SJSA1 (cell line): ENCODE measurements at places on chromosomes 16 and 17.

- no peak for DNase-seq
Measured at GRCh38 chr17:82949361-82949760, 109.5 kb upstream of the ZNF750 start.

DNA sequence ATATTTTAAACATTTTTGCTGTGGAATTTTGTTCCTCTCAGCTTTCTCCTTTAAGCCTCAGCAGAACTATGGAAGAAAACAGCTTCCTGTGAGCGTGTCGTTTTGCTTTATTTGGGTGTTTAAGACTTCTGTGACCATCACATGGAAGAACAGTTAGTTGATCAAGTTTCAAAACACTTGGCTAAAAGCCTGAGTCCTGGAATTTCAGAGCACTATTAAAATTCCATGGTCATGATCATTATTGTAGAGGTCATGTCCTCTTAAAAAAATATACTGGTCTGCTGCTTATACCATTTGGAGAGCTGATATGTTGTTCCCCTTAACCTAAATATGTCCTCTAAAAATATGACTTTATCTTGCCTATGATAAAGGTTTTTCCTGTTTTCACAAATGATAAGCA is 12.6 kb upstream of the CDR2 start:
- no peak for DNase-seq

- DNase-seq: peak; percentile 73
Measured at GRCh38 chr17:58577696-58578095, 63.3 kb upstream of the MTMR4 start.

DNA sequence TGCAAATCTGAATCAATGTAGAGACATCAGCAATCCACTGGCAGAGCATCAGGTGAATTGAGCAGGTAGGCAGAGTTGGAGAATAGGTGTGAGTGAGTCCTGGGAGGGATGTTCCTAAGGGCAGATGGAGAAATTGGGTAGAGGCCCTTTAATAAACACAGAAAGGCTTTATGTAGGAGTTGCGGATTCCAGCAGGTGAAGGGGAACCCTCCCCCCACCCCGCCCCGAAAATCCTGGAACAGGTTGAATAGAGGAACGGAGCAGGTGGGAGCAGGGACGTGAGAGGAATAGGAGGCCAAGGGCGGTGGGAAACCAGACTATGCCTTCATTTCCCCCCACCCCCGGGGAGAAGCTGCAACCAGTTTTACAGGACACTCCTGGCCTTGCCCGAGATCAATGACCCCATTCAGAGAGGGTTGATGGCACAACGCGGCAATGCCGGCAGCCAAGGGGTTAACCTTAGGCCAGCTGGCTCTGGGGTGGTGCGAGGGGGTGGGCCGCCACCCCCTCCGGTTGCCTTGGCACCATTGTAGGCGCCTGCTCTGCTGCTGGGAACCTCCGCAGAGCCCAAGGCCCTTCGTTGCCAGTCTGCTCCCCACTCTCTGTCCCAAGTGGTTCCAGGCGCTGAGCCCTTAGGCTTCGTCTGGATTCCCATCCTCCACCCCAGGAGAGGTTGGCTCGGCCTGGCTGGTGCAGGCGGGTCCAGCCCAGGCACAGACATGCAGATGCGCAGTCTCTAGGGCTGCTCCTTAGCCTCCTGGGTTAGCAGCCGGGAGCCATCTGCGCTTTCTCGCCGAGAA is 814 bp upstream of the RUNDC3A start:
- no peak for DNase-seq

GRCh38 chr16:51228097-51228659 is 77.1 kb upstream of the SALL1 start:
- DNase-seq: no peak

- DNase-seq: no peak
Measured at GRCh38 chr16:22347100-22347820, 27.2 kb downstream of the CDR2 start.
